Astrocyte (in vitro differentiated cells and primary cell): ENCODE measurements at places on chromosomes 1 and 21. TPM values are rescaled to one million over a fixed set of nuclear protein-coding genes. Genes with fewer than 3 reads are reported as not detected.

DNA sequence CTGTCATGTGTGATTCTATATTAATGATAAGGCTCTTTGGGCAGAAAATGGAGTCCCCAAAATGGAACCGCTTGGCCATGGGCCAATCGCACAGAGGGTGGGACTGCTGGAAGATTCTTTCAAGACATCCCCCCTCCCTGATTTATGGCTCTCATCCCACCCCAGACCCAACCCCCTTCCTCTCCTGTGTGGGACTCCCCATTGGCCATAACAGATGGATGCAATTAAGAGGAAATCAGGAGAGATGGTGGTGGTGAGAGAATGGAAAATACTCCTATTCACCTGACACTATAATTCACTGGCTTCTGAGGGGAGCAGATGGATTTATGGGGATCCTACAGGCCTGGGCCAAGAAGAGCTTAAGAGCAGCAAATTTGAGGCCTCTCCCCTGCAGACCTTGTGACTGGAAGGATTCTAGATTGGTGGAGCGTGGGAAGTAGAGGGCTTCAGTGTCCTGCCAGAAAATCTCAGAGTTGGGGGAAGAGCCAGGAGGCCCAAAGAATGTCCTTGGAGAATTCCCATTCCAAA, 1.7 kb downstream of the IGFN1 start:
- no peaks in the 10 kb centered on the region for H3K36me3 ChIP-seq
- H3K4me1 ChIP-seq = peaks cover 14% of the 10 kb centered on the region
- no peak overlapping the region for H3K4me3 ChIP-seq
- H3K27ac ChIP-seq = peak overlapping the region; percentile 40
- H3K27me3 ChIP-seq = no peaks in the 10 kb centered on the region

GRCh38 chr1:239367196-239367810, 19.1 kb upstream of the CHRM3 start:
- no peaks in the 10 kb centered on the region for H3K27me3 ChIP-seq
- no peaks in the 10 kb centered on the region for H3K36me3 ChIP-seq
- H3K4me1 ChIP-seq = no peaks in the 10 kb centered on the region
- H3K27ac ChIP-seq = no peak overlapping the region
- H3K4me3 ChIP-seq = no peak overlapping the region
- no peak for DNase-seq

- no peaks in the 10 kb centered on the region for H3K27me3 ChIP-seq
- DNase-seq = no peak
- no peak overlapping the region for H3K4me3 ChIP-seq
Observed at GRCh38 chr1:61089338-61089737, 7.0 kb downstream of the NFIA start.

GRCh38 chr1:205936846-205937586, 6.2 kb downstream of the SLC26A9 start:
- no peak overlapping the region for H3K4me3 ChIP-seq
- no peaks in the 10 kb centered on the region for H3K36me3 ChIP-seq
- peaks cover 6% of the 10 kb centered on the region for H3K27me3 ChIP-seq
- H3K4me1 ChIP-seq = peaks cover 25% of the 10 kb centered on the region

DNA sequence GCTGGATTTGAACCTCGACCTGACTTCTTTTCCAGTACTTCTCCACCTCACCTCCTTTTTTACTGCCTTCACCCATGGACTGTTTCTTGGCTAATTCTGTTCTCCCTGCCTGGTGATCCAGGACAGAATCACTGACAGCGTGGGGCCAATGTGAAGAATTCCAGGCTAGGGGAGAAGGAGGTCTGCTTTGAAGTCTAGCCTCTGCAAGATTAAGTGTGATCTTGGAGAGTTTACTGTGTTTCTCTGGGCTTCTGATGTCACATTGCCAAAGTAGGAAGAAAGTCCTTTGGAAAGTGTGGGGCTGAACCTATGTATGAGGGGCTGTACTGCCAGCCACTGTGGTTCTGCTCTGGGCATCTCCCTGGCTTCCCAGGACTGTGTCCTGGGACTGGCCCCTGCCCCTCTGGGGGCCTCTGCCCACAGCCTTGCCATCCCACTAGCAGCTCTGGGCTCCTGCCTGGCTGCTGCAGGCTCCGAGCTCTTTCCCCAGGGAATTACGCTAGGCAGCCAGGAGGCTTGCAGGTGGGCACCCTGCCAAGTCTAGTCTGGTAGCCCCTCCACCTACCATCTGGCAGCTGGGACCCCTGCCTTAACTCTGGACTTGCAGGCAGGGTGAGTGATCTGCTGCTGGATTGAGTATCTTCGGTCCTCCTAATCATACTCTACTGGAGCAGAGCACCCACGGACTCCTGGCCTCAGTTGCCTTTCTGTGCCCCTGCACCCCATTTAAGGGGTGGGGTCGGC, 52.2 kb downstream of the YARS1 start:
- no peak overlapping the region for H3K27ac ChIP-seq
- no peak overlapping the region for H3K4me3 ChIP-seq
- peaks cover 42% of the 10 kb centered on the region for H3K4me1 ChIP-seq

- H3K4me3 ChIP-seq = no peak overlapping the region
- H3K36me3 ChIP-seq = no peaks in the 10 kb centered on the region
- no peaks in the 10 kb centered on the region for H3K27me3 ChIP-seq
- H3K4me1 ChIP-seq = no peaks in the 10 kb centered on the region
- DNase-seq = peak; percentile 37
- no peak overlapping the region for H3K27ac ChIP-seq
Observed at GRCh38 chr1:188782220-188782841, 1695.3 kb downstream of the BRINP3 start.

DNA sequence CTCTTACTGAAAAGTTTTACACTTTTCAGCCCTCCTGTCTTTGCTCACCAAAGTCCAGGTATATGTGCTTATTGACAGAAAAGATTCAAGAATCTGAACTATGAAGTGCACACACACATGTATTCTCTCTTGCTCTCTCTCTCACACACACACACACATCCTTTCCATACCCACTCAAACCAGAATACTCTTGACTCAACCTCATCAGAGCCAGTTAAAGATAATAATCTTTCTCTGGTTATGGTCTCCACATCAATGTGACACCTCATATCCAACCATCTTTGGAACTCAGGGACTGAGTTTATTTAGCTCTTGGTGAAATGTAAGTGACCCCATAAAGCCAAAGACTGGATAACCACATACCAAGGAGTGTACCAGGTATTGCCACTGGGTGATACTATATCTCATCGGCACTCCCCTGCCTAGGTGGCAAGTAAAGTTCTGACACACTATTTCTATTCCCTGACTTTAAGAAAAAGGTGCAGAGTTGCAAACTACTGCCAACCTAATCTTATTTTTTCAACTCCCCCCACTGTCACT, 24.9 kb upstream of the RGS8 start:
- no peaks in the 10 kb centered on the region for H3K36me3 ChIP-seq
- H3K4me3 ChIP-seq = no peak overlapping the region
- no peak overlapping the region for H3K27ac ChIP-seq
- no peak for DNase-seq

GRCh38 chr1:209912306-209912705, 25.7 kb upstream of the SYT14 start:
- H3K4me3 ChIP-seq = no peak overlapping the region
- H3K36me3 ChIP-seq = no peaks in the 10 kb centered on the region
- no peaks in the 10 kb centered on the region for H3K27me3 ChIP-seq
- no peak for DNase-seq

DNA sequence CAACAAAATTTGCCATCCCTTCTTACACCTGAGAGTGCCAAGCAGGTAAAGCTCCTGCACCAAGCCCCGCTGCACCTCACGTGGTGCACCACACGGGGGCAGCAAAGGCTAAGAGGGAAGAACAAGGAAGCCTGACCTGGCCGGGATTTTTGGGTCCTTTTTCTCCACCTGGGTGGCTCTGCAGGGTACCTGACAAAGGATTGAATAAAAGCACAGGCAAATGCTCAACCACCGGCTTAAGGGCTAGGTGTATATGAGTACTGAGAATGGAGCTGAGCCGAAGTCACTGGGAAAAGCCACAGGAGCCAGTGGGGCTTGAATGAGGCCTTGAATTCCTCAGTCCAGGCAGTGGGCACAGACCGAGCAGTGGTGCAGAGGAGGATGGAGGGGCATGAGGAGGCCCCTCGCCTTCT, 36.4 kb downstream of the ZNF697 start:
- no peak for DNase-seq
- no peaks in the 10 kb centered on the region for H3K4me1 ChIP-seq
- H3K36me3 ChIP-seq = no peaks in the 10 kb centered on the region

GRCh38 chr1:19169642-19170041, 40.4 kb downstream of the UBR4 start:
- no peaks in the 10 kb centered on the region for H3K27me3 ChIP-seq
- peak; percentile 48 for DNase-seq
- H3K4me3 ChIP-seq = no peak overlapping the region
- H3K4me1 ChIP-seq = peaks cover 12% of the 10 kb centered on the region
- H3K27ac ChIP-seq = no peak overlapping the region

DNA sequence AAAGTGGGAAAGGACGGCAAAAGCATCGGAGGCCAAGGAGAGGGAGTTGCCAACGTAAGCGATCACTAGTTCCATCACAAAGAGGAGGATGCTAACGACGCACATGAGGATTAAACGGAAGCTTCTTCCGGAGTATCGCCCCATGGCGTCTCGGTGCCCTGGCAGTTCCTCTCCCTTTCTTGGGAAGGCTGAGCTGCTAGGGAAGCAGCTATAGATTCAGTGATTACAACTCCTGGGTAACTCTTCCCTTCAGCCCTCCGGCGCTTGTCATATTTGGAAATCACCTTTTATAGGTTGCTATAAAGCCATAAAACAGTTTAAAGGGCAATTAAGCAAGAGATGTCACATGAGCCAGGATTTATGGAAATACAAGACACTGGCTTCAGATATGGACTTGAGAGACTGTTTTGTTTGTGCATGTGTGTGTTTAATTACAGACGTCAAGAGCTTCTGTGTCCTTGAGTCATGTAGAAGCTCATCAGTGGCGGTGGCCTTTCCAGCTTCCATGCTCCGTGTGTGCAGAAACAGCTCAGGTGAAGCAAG, 30.6 kb upstream of the SLC30A10 start:
- H3K4me1 ChIP-seq = no peaks in the 10 kb centered on the region
- H3K36me3 ChIP-seq = no peaks in the 10 kb centered on the region
- no peak overlapping the region for H3K27ac ChIP-seq
- H3K4me3 ChIP-seq = no peak overlapping the region

- no peak overlapping the region for H3K4me3 ChIP-seq
- no peaks in the 10 kb centered on the region for H3K27me3 ChIP-seq
- DNase-seq = no peak
- no peaks in the 10 kb centered on the region for H3K4me1 ChIP-seq
Observed at GRCh38 chr1:76474922-76475321, 392.4 kb upstream of the ST6GALNAC5 start.

- DNase-seq = no peak
- peaks cover 2% of the 10 kb centered on the region for H3K27me3 ChIP-seq
- H3K4me3 ChIP-seq = no peak overlapping the region
- no peaks in the 10 kb centered on the region for H3K36me3 ChIP-seq
- no peak overlapping the region for H3K27ac ChIP-seq
- peaks cover 5% of the 10 kb centered on the region for H3K4me1 ChIP-seq
Observed at GRCh38 chr1:202153284-202153683, 7.1 kb downstream of the PTPN7 start.

GRCh38 chr1:10793129-10793651, 3.3 kb downstream of the CASZ1 start:
- H3K4me1 ChIP-seq = peaks cover 4% of the 10 kb centered on the region
- H3K36me3 ChIP-seq = no peaks in the 10 kb centered on the region
- peaks cover 57% of the 10 kb centered on the region for H3K27me3 ChIP-seq
- no peak overlapping the region for H3K4me3 ChIP-seq
- DNase-seq = peak; percentile 15

DNA sequence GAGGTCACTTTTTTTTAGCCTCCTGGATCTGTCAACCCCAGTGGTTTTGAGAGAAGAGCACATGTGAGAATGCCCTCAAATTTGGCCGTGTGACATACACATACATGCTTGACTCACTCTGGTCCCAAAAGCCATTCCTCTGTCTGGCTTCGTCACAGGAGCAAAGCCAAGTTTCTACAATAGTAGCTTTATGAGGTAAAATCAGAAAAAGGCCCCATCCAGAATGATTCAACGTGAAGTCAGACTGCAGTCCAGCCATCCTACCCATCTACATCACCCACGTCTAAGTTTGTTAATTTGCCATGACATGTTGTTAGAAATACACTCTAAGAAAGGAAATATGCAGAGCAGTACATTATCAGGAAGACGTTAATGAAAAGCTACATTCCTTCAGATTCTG, 245.2 kb downstream of the SDCCAG8 start:
- H3K4me1 ChIP-seq = peaks cover 13% of the 10 kb centered on the region
- H3K27ac ChIP-seq = peak overlapping the region; percentile 70
- DNase-seq = peak; percentile 91
- H3K27me3 ChIP-seq = no peaks in the 10 kb centered on the region
- peaks cover 6% of the 10 kb centered on the region for H3K36me3 ChIP-seq

DNA sequence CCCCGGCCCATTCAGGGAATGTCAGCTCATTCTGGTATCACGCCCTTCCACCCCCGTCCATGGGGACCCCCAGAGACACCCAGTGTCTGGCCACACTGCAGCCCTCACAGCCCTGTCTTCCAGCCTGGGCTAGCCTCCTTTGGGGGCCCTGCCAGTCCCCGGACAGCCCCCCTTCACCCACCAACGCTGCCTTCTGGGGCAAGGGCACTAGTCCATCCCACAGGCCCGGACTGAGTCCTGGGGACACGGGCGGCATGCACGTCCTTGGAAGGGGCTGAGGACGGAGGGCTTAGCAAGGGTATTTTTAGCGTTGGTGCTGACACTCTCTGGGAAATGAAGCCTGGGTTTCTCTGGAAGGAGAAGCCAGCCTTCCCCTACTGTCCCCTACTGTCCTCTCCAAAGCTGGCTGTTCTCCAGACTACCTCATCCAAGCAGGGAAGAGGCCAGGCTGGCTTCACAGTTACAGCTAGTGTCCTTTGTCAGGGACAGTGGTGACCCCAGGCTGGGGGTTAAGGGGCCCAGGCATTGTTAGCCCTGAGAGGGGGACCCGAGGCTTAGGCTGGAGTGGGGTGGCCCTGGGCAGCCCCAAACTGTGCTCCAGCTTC, 39.5 kb downstream of the COQ8A start:
- H3K4me3 ChIP-seq = no peak overlapping the region
- no peaks in the 10 kb centered on the region for H3K36me3 ChIP-seq

DNA sequence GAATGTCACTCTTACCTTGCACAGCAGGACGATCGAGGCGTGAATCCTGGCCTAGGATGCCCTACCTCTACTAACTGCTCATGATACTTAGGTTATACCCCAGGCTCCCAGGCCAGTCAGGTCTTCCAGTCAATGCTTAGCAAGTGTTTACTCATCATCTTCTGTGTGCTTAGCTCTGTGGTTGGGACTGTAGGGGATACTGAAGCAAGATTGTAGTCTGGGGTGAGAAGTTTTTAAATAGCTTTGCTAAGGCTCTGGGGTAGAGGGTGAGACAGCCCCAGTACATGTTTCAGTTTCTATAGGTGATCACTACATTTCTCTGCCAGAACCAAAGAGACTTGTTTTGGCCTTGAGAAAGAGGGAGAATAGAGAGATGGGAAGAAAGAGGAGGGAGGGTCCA, 250.8 kb upstream of the KIAA0040 start:
- H3K4me1 ChIP-seq = no peaks in the 10 kb centered on the region
- no peaks in the 10 kb centered on the region for H3K27me3 ChIP-seq
- H3K27ac ChIP-seq = no peak overlapping the region
- DNase-seq = no peak
- no peaks in the 10 kb centered on the region for H3K36me3 ChIP-seq

CSMD2 gene
- 11.1 and 13.6 TPM in 2 replicates for total RNA-seq

CD244 gene
- total RNA-seq = not detected in 2 replicates

CHD1L gene
- total RNA-seq = 39.8 and 44.2 TPM in 2 replicates

TLR5 gene
- 1.1 and 1.2 TPM in 2 replicates for total RNA-seq

OR2M3 gene
- total RNA-seq = not detected in 2 replicates

ZNHIT6 gene
- 29.6 and 34.9 TPM in 2 replicates for total RNA-seq

SFN gene
- 5.5 and 14.5 TPM in 2 replicates for total RNA-seq

RCAN3 gene
- total RNA-seq = 15.4 and 17.7 TPM in 2 replicates

SELL gene
- 0.54 and 1.5 TPM in 2 replicates for total RNA-seq

SPRR1A gene
- not detected in 2 replicates for total RNA-seq

NCAM2 gene
- 4.6 and 6.8 TPM in 2 replicates for total RNA-seq

SASS6 gene
- total RNA-seq = 3.6 and 3.7 TPM in 2 replicates
